Fibroblast of skin of right biceps (primary cell): ENCODE measurements at places on chromosomes 16 and 17.

DNA sequence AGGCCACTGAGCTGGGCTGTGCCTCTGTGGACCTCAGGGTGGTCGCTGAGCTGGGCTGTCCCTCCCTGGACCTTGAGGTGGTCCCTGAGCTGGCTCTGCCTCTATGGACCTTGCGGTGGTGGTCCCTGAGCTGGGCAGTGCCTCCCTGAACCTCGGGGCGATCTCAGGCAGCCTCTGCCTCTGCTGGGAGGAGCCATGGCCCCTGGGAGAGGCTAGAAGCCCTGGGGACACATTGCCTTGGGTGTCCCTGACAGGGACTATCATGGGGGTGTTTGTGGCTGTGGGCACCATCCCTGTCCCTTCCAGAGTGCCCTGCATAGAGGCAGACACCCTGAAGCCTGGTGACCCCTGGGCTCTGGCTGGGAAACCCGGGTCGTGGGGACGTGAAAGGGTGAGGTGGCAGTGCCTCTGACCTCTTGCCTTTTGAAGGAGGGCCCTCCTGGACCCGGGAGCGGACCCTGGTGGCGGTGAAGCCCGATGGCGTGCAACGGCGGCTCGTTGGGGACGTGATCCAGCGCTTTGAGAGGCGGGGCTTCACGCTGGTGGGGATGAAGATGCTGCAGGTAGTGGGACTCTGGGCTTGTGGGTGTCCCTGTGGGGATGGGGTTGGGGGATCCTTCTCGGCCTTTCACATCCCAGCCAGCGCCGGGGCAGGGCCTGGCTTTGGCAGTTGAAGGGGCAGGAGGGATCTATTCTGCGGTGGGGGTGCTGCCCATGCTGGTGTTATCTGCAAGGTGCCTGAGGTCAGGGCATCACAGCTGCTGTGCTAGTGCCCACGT lies 1.8 kb downstream of the NME4 start:
- DNase-seq = no peak

GRCh38 chr17:56803071-56803470 lies 30.6 kb downstream of the C17orf67 start:
- no peak for DNase-seq

DNA sequence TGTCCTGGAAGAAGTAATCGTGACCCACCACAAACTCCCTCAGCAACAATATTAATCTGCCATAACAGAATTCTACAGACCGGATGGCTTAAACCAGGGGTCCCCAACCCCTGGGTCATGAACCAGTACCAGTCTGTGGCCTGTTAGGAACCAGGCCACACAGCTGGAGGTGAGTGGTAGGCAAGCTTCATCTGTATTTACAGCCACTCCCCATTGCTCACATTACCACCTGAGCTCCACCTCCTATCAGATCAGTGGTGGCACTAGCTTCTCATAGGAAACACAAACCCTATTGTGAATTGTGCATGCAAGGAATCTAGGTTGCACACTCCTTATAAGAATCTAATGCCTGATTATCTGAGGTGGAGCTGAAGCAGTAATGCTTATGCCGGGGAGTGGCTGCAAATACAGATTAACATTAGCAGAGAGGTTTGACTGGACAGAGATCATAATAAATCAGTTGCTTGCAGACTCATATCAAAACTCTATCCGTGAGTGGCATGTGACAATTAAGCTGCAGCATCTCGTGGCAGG lies 74.5 kb downstream of the NOG start:
- DNase-seq = no peak

DNA sequence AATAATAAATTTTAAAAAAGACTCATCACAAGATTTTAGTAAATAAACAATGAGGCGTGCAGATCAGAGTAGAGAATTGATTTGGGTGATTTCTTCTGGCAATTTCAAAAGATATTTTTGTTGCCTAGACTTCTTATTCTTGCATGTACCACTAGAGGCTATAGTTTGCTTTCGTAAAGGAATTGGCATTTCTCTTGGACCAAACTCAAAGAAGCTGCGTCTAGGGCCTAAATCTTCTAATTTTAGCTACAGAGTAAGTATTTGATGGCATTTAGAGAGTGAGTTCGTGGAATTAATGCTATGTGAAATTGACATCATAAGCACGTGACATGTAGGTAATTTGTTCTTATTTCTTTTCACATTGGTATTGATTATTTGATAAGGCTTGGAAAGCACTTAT lies 24.4 kb upstream of the ABCC11 start:
- peak; percentile 19 for DNase-seq

DNA sequence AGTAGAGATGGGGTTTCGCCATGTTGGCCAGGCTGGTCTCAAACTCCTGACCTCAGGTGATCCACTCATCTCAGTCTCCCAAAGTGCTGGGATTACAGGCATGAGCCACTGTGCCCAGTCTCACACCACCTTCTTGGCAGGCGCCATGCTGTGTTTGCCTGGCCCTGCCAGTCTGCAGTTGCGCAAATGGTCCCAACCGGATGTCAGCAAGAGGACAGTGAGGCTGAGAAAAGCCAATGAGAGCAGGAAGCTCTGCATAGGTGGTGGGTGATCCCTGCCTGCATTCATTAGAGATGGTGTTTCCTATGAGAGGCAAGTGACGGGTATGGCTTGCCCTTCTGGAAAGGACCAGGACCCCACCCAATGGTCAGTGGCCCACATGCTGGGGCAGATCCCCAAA lies 59.3 kb downstream of the PECAM1 start:
- DNase-seq = no peak

DNA sequence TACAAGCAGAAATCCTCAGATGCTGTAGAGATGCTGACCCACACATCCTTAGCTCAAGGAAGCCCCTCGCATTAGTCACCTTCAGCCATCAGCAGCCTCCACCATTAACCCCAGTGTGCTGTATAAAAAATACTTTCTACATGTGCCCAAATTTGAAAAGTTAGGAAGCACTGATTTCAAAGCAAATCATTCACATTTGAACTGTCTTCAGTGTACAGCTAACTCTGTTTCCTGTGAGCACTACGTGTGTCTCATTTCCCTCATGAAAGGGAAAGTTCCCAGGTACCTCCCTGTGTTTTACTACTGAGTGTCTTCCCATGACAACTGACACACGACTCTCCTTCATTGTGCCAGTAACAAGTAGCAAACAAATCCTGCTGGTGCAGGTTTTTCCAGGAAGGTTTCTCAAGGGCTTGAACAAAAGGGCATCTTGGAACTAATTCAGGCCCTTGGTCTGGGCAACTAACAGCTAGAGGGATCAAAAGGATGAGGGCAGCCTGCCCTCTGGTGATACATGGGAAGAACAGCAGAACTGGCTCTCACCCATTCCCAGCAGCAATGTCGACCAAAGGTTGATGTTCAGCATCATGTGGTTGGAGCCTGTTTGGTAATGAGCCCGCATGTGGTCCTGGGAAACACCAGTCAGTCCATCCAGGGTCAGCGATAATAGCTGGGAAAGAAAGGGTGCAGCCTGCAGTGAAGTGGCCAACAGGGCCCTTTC lies 4.0 kb downstream of the SLC35B1 start:
- DNase-seq = peak; percentile 33
